ENCODE measurements at places on chromosomes 6 and 20.
A peak's percentile ranks its signal among the peaks of the same experiment; 100 is the strongest.

GRCh38 chr20:18388860-18389259 is 78.0 kb downstream of the DZANK1 start:
- no peak for DNase-seq

DNA sequence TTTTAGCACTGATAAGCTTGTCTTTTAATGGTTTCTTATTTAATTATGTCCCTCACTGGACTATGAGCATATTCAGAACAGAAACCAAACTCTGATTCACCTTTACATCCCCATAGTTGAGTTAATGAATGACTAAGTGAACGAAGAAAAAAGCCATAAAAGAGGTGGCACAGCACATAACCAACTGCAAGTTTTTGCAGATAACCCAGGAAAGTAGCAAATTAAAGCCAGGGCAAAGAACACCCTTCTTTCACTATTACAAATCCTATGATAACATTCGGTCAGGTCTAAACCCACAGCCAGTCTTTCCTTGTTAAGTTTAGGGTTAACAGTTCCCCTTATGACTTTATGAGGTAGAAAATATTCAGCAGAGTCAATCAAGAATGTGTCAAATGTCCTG is 102.7 kb downstream of the RIN2 start:
- DNase-seq: no peak

- no peak for DNase-seq
These were observed 187.3 kb upstream of the FOXA2 start for GRCh38 chr20:22771706-22772105.

- DNase-seq: peak; percentile 83
These were observed 89.1 kb downstream of the PREX1 start for GRCh38 chr20:48738399-48739304.

DNA sequence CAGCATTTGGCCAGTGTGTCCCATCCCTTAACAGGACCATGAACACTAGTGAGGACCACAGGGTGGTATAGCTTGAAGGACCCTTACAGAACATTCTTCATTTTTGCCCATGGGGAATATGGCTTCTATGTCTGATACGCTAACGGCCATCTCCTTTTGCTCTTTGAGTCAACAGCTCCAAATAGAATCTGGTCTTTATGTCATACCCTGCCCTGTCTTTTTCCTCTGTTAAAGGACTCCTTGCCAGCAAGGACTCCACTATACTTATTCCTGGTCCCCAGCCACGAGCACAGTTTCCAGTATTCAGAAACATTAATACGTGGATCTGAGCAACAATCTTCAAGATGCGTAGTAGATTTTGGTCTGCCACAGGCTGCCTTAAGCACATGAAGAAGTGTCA is 22.5 kb downstream of the SERPINB1 start:
- DNase-seq: no peak

DNA sequence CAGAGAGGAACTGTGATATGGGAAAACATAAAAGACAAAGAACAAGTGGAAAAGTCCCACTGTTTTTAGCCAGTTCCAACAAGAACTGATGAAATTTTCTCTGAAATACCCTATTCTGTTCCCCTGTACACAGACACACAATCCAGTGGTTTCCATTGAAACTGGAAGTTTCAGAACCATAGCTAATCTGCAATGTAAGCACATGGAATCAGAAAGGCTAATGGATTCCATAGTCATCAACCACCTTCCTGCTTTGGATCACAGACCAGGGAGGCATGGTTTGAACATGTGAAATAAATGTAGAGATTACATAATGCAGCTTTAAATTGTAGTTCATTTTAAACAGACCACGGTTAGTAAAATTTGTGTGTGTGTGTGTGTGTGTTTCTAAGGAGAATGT is 242.1 kb downstream of the GJA1 start:
- DNase-seq: no peak

GRCh38 chr6:152271776-152272464 is 365.2 kb downstream of the SYNE1 start:
- no peak for DNase-seq

- DNase-seq: no peak
These were observed 18.3 kb downstream of the TRIM38 start for GRCh38 chr6:25980935-25981334.

- DNase-seq: no peak
These were observed 103.4 kb upstream of the MLN start for GRCh38 chr6:33907227-33907626.

- no peak for DNase-seq
These were observed 234.5 kb upstream of the THEMIS start for GRCh38 chr6:128135325-128135724.

DNA sequence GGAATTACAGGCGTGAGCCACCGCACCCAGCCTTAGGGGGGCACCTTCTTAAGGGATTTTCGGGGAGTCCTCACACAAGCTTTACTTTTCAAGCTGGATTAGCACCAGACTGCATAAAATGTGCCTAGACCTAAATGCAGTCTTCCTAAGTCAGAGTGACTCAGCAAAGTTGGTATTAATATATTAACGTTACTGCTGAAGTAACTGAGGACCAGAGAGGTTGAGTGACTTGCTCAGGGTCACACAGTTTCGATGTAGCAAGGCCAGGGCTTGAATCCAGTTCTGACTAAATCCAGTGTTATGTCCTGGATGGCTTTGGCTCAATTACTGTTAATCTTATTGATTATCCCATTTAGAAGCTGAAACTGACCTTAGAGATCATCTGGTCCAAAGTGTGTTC is 13.4 kb downstream of the EDEM2 start:
- DNase-seq: no peak

DNA sequence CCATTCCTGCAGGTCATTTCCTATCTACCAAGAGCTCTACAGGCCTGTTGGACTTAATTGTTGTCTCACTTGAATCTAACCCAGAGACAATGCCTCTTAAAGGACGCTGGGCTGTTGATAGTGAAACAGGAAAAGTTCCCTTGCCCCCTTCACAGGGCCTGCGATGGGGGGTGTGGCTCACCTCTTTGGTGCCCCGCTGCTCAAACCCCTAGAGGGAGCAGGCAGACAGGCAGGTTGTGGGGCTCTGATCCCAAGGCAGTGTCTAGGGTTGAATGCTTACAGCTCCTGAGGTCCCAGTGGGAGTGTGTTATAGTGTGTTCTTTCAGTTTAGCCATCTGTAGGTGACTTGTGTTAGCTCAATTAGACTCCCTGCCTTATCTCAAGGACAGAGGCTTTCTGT is 68.0 kb downstream of the OTOR start:
- DNase-seq: no peak

DNA sequence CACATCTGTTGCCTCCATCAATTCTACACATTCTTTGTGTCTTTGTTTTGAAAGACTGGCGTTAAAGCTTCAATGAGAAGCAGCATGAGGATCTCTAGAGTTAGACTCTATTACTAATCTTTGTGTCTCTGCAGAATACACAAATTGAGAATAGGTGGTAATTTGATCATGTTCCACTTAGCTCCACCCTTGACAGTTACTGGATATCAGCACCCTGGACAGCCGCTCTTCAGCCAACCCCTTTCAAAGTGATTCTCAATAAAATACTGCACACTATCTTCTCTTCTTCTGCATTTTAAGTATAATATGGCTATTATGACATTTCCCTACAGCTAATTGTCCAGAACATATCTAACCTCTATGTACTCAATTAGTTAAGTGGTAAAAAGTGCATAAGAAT is 54.3 kb upstream of the CNR1 start:
- DNase-seq: no peak

DNA sequence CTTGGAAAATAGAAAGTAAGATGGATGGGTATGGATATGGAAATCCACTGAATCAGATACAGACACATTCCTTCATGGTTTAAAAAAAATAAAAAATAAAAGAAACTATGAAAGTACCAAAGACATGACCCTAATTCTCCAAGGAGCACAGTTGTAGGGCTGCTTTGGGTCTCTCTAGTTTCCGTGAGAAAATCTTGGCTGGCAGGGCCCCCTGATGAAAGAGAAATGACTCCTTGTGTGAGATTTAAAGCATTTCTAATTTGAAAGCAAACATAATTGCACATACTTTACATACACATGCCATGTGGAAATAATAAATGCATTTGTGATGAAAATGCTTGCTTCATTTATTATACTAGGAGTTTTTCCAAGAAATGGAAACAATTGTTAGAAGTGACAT is 593.9 kb upstream of the BTBD3 start:
- DNase-seq: no peak

GRCh38 chr20:1888796-1889463 is 6.3 kb upstream of the SIRPA start:
- DNase-seq: no peak

DNA sequence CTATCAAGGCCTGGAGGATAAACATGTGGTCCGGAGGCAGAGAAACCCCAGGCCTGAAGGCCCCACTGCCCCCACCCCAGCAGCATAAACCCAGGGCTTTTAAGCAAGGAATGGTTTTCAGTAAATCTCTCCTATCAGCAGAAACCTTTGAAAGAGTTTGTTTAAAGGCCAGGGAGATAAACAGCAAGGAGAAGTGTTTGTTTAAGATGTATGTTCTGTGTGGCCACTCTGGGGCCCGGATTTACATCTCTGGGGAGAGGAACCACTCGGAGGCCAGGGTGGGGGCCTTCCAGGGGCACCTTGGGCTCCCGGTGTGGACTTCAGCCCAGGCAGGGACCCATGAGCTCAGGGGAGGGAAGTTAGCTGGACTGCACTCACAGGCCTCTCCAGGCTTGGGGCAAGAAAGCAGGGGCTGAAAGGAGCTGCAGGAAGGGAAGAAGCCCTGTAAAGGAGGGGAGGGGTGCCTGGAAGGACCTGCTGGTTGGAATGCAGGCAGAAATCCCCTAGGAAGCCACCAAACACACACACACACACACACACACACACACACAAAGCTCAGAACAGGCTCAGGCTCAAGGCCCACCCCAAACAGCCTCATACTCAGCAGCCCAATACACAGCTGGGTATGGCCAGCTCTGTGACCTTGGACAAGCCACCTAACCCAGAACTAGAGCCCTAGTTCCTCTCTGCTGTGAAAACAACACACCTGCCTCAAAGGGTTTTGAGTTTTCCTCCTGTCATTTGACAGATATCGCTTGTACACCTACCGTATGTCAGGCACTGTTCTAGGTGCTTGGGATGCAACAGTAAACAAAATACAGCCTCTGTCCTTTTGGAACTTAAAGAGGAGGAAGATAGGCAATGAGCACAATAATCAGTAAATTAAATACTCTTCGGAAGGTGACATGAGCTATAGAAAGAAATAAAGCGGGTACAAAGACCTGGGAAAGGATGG is 26.2 kb upstream of the FOXP4 start:
- no peak for DNase-seq

DNA sequence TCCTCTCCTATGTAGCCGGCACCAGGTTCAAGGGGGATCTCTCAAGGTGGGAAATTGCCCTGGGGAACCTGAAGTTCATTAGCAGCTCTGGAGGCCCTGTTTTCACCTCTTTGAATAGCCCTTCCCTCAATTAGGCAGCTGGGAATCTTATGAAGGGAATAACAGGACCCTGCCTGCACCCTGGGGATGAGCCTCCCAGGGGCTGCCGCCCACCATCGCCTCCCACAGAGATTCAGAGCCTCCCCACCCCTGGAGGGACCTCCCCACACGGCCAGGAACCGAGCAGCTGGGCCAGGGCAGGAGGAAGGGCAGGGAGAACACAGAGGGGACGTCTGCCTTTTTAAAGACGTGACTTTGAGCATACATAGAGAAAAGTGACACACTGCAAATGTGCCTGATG is 4.6 kb upstream of the EEF1A2 start:
- no peak for DNase-seq

GRCh38 chr6:32424589-32425300 is 14.9 kb upstream of the HLA-DRA start:
- no peak for DNase-seq

DNA sequence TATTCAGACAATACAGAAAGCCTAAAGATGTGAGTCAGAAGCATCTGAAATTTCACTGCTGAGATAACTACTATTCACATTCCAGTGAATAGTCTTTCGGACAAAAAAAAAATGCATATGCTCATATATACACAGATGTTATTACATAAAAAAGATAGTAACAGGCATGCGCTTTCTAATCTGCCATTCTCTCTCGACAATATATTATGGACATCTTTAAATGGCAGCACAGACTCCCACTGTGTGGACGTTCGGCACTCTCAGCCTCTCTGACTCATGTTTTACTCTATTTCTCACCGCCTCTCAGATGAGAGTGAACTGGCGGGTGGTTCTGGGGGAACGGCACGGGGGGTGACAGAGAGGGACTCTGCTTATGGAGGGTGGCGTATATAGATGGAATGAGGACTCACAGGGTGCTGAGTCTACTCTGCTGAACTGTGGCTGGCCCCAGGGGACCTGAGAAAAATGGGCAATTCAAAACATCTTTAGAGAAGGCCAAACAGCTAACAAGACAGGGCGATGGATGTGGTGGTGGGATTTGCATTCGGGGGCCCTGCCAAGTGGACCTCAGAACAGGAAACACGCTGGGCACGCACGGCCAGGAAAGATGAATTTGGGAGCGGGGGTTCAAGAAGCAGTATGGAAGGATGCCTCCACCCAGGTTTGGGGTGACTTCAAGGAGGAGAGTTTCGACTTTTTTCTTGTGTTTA is 68.9 kb downstream of the MDGA1 start:
- no peak for DNase-seq

GRCh38 chr20:40154514-40154913 is 534.5 kb downstream of the MAFB start:
- no peak for DNase-seq

DNA sequence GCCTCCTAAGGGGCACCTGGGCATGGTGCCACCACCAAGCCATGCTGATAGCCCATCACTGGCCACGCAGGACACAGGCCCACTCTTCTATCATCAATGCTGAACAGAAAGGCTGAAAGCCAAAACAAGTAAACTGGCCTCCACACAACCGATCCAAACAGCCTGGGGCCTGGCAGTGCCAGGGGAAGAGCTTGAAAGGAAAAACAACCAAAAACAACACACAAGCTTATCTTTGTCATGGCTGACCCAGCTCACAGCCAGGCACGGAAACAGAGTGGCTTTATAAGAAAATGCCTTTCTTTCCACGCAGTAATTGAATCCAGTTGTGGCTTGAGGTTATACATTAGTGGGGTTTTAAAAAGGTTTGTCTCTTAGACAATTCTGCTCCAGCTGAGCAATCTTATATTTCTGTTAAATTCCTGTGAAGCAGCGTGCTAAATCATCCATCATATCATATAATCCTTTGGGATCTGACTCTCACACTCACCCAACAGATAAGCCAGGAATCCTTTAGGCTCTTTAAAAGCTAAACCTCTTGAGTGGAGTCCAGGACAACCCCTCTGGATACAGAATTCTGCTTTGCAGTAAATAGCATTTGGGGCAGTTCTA is 65.4 kb upstream of the SLC22A16 start:
- no peak for DNase-seq

GRCh38 chr20:52748285-52748932 is 223.7 kb upstream of the TSHZ2 start:
- no peak for DNase-seq

- DNase-seq: no peak
These were observed 194.1 kb downstream of the PLCB1 start for GRCh38 chr20:8326191-8326590.

DNA sequence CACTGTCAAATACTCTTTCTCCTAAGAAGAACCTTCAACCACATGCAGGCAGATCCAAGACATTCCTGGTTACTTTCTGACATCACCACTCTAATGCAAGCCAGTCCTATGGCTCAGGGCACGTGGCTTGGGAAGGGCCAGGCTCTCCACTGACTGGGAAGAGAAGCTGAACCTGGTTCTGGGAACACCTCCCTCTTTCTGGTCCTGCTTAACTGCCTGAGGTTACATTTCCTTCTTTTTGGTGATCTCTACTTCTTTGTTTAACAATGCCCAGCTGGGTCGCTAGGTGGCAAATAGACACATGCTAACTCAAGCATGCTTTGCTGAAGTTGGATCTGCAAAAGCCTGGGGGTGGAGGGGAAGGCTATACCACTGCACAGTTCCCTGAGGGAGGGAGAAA is 249.8 kb downstream of the GMDS start:
- no peak for DNase-seq
